Vein endothelial cell (primary cell): ENCODE measurements at places on chromosomes 5 and 9. TPM values are rescaled to one million over a fixed set of nuclear protein-coding genes. Genes with fewer than 3 reads are reported as not detected.

The AQP3 gene
- 0.10 TPM in 1 of 2 replicates, not detected in the other for total RNA-seq

The IL4 gene
- total RNA-seq = not detected in 2 replicates

The ANKDD1B gene
- 0.33 and 0.86 TPM in 2 replicates for total RNA-seq

The PDE8B gene
- 0.10 TPM in 1 of 2 replicates, not detected in the other for total RNA-seq

The FOXD1 gene
- under 0.01 and 0.10 TPM in 2 replicates for total RNA-seq

The WDR41 gene
- 59.5 and 73.2 TPM in 2 replicates for total RNA-seq

The FRMD3 gene
- 8.6 and 11.1 TPM in 2 replicates for total RNA-seq

The PITX1 gene
- 0.10 TPM in 1 of 2 replicates, not detected in the other for total RNA-seq

The SLC6A3 gene
- not detected in 2 replicates for total RNA-seq

The PCDHA4 gene
- 0.10 and 0.33 TPM in 2 replicates for total RNA-seq

The ADGRD2 gene
- total RNA-seq = not detected in 2 replicates

The EXOSC2 gene
- 31.4 and 37.4 TPM in 2 replicates for total RNA-seq

The LRRC19 gene
- total RNA-seq = not detected in 2 replicates

The NDOR1 gene
- 8.3 and 8.8 TPM in 2 replicates for total RNA-seq

The LECT2 gene
- not detected in 2 replicates for total RNA-seq

The GLDC gene
- 6.9 and 10.9 TPM in 2 replicates for total RNA-seq

The SPATA31A3 gene
- not detected in 2 replicates for total RNA-seq

The FAM221B gene
- total RNA-seq = not detected in 2 replicates

The LCN9 gene
- total RNA-seq = not detected in 2 replicates

The SPATA31E1 gene
- not detected in 2 replicates for total RNA-seq

The DNM1 gene
- 0.48 and 0.98 TPM in 2 replicates for total RNA-seq

The MAMDC2 gene
- total RNA-seq = 8.5 and 23.2 TPM in 2 replicates
